ENCODE measurements at places on chromosomes 3 and 15.
A peak's percentile ranks its signal among the peaks of the same experiment; 100 is the strongest.

GRCh38 chr3:2172561-2173171 lies 74.0 kb downstream of the CNTN4 start:
- DNase-seq, result no peak

DNA sequence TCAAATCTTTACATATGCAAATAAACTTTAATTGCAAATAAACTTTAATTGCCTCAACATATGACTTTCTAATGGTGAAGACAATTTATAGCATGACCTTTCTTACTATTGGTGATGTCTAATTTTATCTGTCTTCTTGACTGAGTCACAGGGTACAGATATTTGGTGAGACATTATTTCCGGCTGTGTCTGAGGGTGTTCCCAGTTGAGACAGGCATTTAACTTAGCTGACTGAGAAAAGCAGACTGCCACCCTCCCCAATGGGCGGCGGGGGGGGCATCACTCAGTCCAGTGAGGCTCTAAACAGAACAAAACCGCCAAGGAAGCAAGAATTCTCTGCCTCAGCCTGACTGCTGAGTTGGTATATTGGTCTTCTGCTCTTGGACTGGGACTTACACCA lies 160.0 kb downstream of the TBL1XR1 start:
- DNase-seq, result no peak

DNA sequence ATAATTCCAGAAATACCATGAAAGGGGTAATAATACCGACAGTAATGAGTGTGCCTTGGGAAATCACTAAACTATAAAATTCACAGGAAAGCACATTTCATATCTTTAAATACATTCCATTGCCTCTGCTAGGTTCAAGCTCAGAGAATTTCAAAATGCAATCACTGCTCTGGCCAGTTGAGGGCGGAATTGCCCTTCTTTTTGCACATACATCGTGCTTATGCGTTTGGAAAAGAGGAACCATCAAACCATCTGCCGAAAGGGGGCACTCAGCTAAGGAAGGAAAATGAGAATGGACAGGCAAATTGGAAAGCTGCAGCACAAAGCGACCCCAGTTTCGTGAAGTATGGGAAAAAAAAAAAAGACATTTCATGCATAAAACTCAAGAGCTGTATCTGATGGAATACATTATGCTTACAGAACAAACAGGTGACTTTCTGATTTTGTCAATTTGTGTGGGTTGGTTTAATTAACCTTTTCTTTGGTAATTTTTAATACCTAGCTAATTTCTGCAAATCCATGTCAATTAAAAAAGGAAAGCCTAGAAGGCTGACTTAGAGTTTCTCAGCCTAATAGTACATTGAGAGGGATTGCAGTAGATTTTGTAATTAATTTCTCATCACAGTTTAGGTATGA lies 61.4 kb downstream of the TUSC7 start:
- DNase-seq, result peak; percentile 50

GRCh38 chr3:154536751-154537150 lies 106.8 kb upstream of the GPR149 start:
- DNase-seq, result no peak

DNA sequence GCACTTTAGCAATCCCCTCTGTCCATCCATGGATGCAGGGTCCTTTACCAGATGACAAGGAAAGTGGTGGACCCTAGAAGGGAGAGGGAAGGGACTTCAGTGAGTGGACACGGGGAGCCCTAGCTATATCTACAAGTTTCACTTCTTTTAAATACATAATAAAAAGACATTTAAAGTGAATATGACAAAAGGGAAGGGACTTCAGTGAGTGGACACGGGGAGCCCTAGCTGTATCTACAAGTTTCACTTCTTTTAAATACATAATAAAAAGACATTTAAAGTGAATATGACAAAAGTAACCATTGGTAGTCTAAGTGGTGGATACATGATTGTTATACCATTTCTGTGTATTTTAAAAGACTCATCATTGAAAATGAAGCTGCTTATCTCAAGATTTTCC lies 81.9 kb upstream of the HES1 start:
- DNase-seq, result no peak

GRCh38 chr15:82030176-82030575 lies 15.6 kb downstream of the MEX3B start:
- no peak for DNase-seq

GRCh38 chr3:115697263-115698053 lies 74.1 kb downstream of the GAP43 start:
- no peak for DNase-seq

GRCh38 chr3:73827725-73828211 lies 203.0 kb upstream of the PDZRN3 start:
- no peak for DNase-seq

- no peak for DNase-seq
These were observed 27.2 kb downstream of the MKRN2 start for GRCh38 chr3:12584083-12584482.
